ENCODE measurements at places on chromosomes 3 and 15.

GRCh38 chr3:175094344-175094743, 235.2 kb downstream of the NAALADL2 start:
- DNase-seq: no peak

GRCh38 chr15:78988361-78988911, 43.6 kb upstream of the CTSH start:
- no peak for DNase-seq

GRCh38 chr3:156787926-156788663, 38.1 kb upstream of the LEKR1 start:
- DNase-seq: no peak

GRCh38 chr3:194610689-194611088, 22.5 kb downstream of the TMEM44 start:
- no peak for DNase-seq

DNA sequence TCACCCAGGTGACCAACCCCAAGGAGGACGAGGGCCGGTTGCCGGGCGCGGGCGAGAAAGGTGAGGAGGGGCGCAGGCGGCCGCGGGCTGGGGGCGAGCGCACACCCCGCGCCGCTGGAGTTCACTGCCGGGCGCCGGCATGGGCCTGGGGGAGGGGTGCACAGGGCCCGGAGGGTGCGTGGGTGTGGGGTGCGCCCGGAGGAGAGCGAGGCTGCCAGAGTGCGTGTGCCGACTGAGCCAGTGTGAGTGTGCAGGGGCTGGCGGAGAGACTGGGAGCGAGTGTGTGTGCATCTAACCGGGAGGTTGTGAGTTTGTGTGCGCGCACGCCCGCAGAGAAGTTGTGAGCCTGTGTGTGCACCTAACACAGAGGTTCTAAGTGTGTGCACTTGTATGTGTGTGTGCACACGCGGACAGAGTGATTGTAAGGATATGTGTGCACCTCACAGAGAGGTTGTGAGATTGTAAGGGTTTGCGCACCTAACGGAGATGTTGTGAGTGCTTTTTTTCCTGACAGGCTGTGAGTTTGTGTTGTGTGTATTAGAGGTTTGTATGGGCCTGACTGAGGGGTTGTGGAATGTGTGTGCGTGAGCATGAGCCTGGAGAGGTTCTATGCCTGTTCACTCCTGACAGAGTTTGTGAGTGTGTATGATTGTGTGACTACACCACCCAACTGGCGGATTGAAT, 681 bp downstream of the CTDSPL start:
- DNase-seq: peak; percentile 15

DNA sequence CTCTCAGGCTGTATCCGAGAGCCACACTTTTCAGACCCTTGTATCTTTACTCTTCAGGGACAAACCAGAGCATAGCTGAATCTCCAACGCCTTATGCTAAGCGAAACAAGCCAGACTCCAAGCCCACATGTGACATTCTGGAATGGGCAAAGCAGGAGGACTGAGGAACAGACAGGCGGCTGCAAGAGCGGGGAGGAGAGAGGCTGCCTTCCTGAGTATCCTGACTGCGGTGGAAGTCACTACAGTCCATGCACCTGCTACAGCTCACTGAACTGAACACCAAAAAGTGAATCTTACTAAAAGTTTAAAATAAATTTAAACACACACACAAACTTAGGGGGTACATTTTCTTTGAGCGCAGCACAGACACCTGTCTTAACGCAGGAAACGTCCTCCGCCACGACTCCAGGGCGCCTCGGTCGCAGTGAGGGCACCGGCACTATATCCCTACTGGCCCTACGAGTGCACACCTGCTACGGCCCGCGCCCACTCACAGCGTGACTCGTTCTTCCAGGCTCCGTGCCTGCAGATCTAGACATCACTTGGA, 1.4 kb downstream of the CYFIP1 start:
- DNase-seq: no peak

DNA sequence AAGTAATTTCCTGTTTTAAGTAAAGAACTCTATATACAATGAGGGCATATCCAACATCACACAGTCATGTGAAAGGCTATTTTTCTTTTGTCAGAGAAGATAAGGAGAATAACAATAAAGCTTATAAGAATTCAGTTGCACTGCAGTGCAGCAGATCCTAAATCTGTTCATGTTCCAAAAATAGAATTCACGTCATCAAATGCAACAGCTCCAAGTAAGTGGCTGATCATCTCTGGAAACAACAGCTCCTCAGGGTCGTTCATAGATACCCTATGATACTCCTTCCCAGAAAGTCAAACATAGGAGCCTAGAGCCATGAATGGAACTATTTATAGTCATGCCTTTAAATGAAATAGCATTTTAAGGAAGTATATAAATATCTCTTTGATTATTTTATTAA, 100.2 kb downstream of the FMN1 start:
- no peak for DNase-seq

- DNase-seq: no peak
Measured at GRCh38 chr3:72287956-72288355, 503.0 kb upstream of the PROK2 start.

DNA sequence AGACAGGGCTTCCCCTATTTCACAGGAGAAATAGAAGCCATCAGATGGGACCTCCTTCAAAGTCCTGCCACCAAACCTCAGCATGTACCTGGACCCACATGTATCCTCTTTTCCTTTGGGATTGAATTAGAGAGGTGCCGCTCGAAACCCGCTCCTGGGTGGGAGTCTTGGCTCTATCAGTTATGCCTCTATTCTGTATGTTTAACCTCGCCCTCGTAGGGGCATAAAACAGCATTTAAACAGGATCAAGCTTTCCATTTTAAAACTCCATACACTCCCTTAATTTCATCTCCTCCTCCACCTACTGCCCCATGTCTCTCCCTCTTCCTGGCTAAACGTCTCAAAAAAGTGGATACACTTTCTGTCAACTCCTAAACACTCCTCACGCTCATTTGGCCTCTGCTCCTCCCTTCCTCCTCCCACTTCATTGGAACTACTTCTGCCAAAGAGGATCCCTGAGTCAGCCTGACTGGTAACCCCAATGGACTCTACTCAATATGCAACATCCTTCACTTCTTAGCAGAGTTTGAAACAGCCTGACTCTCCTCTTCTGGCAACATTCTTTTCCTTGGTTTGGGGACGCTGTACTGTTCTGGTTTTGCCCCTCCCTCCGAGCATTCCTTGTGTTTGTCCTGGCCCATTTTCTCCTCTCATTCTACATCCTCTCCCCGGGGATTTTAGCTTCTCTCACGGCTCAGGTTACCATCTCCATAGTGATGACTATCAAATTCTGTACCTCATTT, 23.0 kb upstream of the MUC20 start:
- no peak for DNase-seq

- no peak for DNase-seq
Measured at GRCh38 chr3:150968341-150969035, 4.0 kb downstream of the CLRN1 start.

DNA sequence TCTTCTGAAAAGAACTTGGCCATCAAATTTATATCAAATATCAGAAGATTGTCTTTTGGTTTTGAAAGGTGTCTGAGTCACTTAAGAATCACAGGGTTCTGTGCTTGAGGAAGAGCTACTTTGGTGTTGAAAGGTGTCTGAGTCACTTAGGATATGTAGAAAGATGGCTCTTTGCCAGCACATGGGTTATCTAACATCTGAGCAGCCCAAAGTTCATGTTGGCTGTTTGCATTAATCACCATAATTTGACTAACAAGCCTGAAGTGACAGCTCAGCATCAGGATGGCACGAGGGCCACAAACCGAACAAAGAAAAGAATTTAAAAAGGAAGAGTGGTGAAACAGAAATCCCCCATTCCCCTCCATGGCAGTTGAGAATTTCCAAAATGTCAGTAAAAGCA, 190.5 kb upstream of the CMC1 start:
- DNase-seq: no peak

DNA sequence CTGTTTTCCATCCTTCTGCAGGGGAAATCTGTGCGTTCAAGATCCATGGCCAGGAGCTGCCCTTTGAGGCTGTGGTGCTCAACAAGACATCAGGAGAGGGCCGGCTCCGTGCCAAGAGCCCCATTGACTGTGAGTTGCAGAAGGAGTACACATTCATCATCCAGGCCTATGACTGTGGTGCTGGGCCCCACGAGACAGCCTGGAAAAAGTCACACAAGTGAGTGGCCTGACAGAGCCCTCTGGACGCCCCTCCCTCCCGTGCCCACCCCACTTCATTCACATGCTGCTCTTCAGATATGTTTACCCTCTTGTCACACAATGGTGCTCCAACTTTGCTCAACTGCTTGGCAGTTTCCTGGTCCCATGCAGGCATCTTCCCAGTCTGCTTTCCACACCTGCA, 274.3 kb upstream of the TRIM42 start:
- no peak for DNase-seq

DNA sequence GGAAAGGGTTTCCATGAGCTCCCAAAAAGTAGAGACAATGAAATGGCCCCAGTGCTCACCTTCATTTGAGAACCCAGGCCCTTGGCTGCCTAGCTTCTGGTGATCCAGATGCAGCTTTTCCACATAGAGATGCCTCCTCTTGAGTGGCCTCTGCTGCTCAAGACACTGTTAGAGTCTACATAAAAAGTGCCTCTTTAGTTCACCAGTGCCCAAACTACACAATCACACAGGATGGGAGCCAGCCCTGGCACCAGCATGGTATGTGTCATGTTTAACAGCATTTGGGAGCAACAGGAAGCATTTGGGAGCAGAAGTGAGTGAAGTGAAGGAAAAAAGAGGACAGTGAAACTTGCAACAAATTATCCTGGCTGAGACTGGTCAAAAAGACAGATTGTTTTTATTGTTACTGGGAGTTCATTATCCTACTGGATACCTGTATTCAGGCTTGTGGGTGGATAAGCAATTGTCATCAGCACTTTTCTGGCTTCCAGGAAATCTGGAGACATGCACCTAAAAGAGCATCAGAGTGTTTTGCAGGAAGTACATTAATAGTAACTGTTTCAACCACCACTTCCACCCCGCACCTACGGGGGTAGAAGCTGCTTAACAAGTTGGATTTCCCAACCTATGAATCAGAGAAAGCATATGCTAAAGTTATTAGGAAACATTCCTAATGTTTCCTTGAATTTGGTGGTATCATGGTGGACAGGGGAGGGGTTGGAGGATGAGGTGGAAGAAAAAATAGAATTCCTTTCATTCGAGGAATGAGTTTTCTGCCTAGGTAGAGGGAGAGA, 416.2 kb downstream of the IGSF11 start:
- DNase-seq: no peak

DNA sequence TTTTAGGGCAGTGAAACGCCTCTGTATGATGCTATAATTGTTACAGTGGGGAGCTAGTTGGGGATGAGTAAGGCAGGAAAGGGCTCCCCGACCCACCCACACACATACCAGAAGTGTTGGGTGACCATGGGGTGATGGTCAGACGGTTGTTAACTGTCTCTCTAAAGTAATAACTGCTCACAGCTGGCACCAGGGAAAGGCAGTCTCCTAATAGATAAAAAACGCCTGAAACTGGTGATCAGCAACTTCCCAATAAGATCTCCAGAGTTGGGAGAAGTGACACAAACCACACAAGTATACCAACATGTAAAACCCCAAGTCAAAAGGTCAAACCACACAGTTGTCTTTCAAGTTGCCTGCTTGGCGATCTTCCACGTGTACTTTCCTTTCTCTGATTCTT, 346.5 kb upstream of the CNTN4 start:
- no peak for DNase-seq

- DNase-seq: no peak
Measured at GRCh38 chr3:115996420-115997108, 373.3 kb downstream of the GAP43 start.

DNA sequence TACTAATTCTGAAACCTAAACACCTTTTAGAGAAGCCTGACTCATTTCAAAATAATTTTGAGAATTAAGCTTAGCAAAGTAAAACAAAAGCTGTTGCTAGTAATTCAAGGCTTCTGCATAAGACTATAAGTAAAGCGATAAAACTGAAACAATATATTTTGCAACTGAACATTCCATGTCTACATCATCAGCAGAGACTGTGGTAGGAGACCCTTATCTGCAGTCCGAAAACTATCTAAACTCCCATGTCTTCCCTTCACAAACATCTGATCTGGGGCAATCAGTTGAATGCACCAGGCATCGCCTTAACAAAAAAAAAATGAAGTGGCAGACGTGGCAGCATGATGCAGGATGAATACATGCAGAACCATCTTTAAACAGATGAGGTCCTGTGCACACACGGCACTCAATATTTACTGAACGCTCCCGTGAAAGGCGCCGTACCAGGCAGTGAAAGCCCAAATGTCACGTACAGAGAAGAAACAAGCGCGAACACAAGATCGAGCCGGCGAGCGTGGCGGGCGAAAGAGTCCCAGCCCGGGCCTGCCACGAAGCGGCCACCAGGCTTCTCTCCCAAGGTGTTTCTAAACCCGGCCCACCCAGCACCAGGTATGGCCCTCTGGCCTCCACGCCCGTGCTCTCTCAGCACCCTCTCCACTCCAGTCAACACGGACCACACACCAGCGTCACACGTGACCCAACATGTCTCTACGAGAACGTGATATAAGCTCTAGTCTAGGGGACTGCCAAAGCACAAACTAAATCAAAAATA, 63.0 kb downstream of the CHSY1 start:
- DNase-seq: no peak

DNA sequence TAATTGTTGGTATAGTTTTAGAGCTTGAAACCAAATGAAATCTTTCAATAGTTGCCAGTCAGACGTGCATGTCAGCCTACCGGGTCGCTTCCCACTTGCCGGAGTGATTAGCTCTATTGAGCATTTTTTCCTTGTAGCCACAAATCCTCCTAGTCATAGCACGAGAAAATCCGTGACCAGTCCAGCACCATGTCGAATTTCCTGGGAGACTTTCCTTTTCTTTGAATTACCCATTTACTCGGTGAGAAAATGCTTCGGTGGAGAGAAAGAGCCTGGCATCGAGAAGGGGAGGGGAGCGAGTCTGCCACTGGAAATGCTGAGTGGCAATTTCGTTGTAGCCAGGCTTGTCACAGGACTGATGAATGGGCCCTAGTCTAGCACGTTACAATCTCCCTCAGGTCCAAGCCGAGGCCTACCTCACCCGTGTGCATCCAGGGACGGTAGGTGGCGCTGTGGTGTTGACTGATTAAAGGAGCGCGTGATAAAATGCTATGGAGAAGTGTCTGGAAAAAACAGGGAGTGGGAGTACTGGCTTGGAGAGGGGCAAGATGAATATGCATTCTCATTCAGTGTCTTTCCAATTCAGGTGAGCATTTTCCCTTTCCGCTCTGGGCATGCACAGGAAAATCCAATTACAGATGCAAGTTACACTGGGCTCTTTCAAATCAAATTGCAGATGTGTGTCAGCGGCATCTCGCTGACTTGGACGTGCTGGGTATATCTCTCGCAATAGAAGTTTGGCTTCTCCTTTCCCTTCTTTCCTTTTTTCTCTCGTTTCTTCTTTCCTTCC, 238.8 kb downstream of the EDEM1 start:
- DNase-seq: peak; percentile 14

DNA sequence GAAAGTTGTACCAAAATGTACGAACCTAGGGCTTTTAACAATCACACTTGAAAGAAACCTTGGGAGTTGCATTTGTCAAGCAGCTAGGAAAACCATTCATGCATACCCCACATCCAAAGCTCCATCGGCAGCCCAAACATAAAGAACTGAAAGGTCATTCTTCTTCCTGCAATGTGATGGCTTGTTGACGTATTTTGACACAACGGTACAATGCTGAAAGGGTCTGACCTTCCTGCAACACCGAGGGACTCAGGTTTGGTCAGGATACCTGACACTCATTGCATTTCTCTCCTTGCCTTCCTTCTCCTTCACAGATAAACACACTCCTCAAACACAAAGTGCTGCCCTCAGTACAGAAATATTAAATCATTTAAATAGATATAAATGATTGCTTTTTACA, 145.5 kb downstream of the CDIN1 start:
- DNase-seq: no peak
